ENCODE measurements at places on chromosomes 16 and 17. TPM values are rescaled to one million over a fixed set of nuclear protein-coding genes. Genes with fewer than 3 reads are reported as not detected.

GRCh38 chr16:82832821-82833220 lies 206.1 kb downstream of the CDH13 start:
- no peak for DNase-seq

SLC38A8 gene
- not detected for total RNA-seq

RASD1 gene
- 2.6 TPM for total RNA-seq

DNA sequence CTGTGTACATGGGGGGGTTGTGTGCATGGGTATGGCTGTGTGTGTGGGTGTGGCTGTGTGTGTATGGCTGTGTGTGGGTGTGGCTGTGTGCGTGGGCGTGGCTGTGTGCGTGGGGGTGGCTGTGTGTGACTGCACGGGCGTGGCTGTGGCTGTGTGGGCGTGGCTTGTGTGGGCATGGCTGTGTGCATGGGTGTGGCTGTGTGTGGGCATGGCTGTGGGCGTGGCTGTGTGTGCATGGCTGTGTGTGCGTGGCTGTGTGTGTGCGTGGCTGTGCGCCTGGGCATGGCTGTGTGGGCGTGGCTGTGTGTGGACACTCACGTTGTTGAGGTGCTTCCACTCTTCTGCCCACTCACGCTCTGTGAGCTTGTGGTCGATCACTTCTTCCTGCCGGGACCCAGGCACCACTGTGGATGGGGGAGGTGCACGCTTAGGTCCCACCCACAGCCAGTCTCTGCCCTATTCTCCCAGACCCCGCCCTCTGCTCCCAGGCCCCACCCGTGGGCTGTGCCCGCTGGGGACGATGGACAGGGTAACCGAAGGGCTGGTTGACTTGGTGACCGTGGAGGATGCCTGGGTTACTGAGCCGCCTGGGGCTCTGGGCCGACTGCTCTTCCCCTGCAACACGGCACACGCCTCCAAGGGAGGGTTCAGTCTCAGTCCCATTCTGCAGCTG lies 16.0 kb upstream of the PABPN1L start:
- no peak for DNase-seq

TMEM219 gene
- 61.2 TPM for total RNA-seq

DNA sequence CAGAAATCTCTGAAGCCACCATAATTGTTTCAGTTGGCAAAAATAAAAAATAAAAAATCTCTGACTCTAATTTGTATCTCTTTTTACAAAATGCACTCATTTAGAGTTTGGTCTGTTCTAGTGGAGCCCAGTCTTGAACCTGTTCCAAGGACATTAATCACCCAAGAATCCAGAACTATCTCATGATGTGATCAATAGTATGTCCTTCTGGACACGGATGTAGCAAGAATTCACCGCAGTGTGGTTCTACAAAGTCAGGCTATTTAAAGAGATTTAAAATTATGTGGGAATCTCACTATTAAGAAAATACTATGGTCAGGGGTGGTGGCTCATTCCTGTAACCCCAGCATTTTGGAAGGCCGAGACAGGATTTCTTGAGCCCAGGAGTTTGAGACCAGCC lies 21.8 kb upstream of the ANKFN1 start:
- DNase-seq: no peak

GRCh38 chr16:79351927-79352326 lies 248.6 kb downstream of the MAF start:
- no peak for DNase-seq

GRCh38 chr17:55212880-55213279 lies 51.9 kb upstream of the HLF start:
- DNase-seq: no peak

- DNase-seq: no peak
Observed at GRCh38 chr16:81469710-81470535, 25.3 kb downstream of the CMIP start.

ODAD4 gene
- under 0.01 TPM for total RNA-seq

CD300E gene
- not detected for total RNA-seq

DNA sequence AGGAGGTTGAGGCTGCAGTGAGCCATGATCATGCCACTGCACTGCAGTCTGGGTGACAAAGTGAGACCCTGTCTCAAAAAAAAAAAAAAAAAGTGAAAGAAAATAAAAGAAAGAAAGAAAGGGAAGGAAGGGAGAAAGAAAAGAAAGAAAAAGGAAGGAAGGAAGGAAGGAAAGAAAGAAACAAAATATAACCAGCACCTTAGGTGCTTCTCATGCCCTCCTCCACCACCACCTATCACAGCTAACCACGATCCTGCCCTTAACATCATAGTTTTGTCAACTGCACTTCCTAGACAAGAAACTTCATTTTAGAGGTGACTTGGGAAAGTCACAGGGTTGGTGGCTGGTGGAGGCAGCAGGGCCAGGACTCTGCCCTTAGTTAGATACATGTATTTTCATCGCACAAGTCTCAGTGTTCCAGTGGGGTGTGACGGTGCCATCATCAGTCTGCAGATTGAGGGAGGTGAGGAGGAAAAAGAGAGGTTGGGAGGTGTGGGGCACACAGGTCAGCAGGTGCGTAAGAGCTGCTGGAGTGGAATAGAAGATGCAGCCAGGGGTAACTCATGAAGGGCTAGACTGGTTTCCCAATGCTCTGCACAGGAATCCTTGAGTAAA lies 10.0 kb downstream of the SUPT4H1 start:
- DNase-seq: no peak

- DNase-seq: no peak
Observed at GRCh38 chr16:88365244-88365865, 17.4 kb upstream of the ZNF469 start.

DNA sequence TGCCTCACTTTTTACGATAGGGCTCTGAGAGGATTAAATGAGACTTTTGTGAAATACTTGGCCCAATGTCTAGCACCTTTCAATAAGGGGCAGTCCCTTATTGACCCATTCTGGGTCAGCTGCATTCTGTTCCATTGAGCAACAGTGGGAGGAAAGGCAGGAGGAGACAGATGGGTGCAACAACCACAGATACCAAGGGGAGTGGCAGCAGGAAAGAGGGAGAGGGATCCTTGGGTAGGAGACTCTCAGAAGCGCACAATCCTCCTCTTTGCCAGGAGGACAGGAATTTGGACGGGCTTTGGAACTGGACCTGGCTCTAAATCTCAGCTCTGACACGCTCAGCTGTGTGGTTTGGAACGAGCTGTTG lies 3.5 kb downstream of the PIPOX start:
- DNase-seq: no peak

- no peak for DNase-seq
Observed at GRCh38 chr17:80938556-80938955, 53.1 kb upstream of the CHMP6 start.

DNA sequence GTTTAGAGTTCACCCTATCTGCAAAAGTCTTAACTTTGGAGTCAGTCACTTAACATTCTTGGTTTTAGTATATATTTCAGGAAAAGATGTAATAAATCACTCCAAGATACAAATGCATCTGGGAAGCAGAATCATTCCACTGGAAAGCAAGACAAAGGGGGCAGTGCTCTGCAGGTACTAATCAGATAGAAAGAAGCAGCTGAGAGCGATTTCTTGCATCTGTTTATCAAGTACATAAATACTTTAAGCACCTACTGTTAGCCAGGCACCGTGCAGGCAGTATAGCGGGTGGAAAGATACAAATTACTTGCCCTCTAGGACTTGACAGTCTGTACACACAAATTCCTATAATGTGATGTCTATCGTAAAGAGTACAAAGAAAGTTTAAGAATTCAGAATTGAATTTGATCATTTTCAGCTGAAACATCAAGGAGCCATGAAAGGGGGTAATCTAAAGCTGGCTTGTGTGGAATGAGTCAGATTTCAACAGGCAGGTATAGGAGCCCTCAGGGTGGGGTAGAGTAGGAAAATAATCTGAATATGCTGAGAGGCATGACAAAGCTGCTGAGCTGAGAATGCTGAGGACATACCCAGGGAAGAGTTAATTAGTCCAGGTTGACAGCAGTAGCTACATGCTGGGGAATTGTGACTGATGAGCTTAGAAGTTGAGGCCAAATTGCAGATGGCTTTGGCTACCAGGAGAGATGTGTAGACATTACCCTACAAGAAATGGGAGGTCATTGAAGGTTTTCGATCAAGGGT lies 110.2 kb downstream of the CA10 start:
- DNase-seq: no peak

GRCh38 chr16:28522792-28523191 lies 16.0 kb downstream of the NUPR1 start:
- no peak for DNase-seq

GRCh38 chr16:80233097-80233835 lies 307.5 kb upstream of the DYNLRB2 start:
- no peak for DNase-seq

All from lung microvascular endothelial cell (primary cell).